ENCODE measurements at places on chromosomes 12 and 14. TPM values are rescaled to one million over a fixed set of nuclear protein-coding genes. Genes with fewer than 3 reads are reported as not detected.

IQSEC3 gene
- total RNA-seq, result 0.17 TPM

LRRC23 gene
- 12.4 TPM for total RNA-seq

RERG gene
- 0.65 TPM for total RNA-seq

FITM1 gene
- total RNA-seq, result 0.20 TPM

PLA2G1B gene
- total RNA-seq, result not detected

B3GNT4 gene
- total RNA-seq, result 0.59 TPM

MUCL1 gene
- total RNA-seq, result not detected

C12orf50 gene
- total RNA-seq, result not detected

GOLT1B gene
- 54.5 TPM for total RNA-seq

TMCC3 gene
- 0.53 TPM for total RNA-seq

SERPINA3 gene
- total RNA-seq, result 9.7 TPM

BICDL1 gene
- total RNA-seq, result not detected

KRT75 gene
- not detected for total RNA-seq

LRTM2 gene
- total RNA-seq, result not detected

RBP5 gene
- not detected for total RNA-seq

SLC6A13 gene
- total RNA-seq, result 0.30 TPM

CYP27B1 gene
- total RNA-seq, result 0.20 TPM

MMP17 gene
- total RNA-seq, result 7.8 TPM

RNFT2 gene
- total RNA-seq, result 6.6 TPM

SLCO1C1 gene
- total RNA-seq, result 2.0 TPM

MANSC4 gene
- total RNA-seq, result not detected

RAB35 gene
- 32.1 TPM for total RNA-seq

IAPP gene
- total RNA-seq, result 0.10 TPM

ACSM4 gene
- not detected for total RNA-seq

KCNMB4 gene
- 1.6 TPM for total RNA-seq

KLRC1 gene
- not detected for total RNA-seq

PPP4R4 gene
- 1.4 TPM for total RNA-seq

DAD1 gene
- 262 TPM for total RNA-seq
